ENCODE measurements at places on chromosomes 1 and 21.
A peak's percentile ranks its signal among the peaks of the same experiment; 100 is the strongest.

GRCh38 chr1:225371366-225372010, 56.4 kb downstream of the LBR start:
- no peak for DNase-seq

GRCh38 chr1:200359610-200360163, 50.1 kb downstream of the ZNF281 start:
- no peak for DNase-seq

- DNase-seq, result no peak
Measured at GRCh38 chr1:209156991-209157390, 426.5 kb upstream of the CAMK1G start.

GRCh38 chr1:176638713-176639526, 175.9 kb downstream of the PAPPA2 start:
- DNase-seq, result no peak

- DNase-seq, result no peak
Measured at GRCh38 chr1:84918726-84919336, 25.8 kb upstream of the LPAR3 start.

DNA sequence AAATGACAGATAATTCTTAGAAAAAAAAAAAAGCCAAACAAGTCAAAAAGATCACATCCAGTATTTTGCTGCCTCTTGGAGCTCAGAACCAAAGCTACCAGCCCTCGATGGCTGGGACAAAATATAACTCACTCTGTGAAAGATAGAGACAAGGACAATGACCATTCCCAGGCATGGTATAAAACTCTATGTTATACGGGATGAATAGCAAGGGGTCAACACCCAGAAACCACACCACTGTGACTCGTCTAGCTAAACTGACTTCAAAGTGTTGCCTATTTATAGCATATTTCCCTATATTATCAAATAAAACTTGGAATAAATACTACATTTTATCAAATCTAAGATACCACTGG, 10.1 kb downstream of the TMEM63A start:
- no peak for DNase-seq

DNA sequence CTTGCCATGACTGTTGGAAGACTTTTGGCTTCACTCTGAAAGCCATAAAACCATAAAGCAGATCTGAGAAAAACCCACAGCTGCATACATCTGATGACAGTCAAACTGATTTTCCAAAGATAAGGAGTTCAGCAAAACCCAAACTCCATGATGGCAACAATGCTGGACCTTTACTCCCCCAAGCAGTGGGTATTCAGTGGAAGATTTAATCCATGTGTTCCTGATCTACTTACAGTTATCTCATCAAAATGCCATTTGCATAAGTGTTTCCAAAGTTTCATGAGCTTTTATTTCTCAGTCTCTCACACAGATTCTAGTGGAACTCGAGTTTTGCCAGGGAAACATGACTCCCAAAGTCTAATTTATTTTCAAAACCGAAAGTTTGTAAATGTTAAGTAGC, 184.9 kb downstream of the ZC3H11B start:
- no peak for DNase-seq

DNA sequence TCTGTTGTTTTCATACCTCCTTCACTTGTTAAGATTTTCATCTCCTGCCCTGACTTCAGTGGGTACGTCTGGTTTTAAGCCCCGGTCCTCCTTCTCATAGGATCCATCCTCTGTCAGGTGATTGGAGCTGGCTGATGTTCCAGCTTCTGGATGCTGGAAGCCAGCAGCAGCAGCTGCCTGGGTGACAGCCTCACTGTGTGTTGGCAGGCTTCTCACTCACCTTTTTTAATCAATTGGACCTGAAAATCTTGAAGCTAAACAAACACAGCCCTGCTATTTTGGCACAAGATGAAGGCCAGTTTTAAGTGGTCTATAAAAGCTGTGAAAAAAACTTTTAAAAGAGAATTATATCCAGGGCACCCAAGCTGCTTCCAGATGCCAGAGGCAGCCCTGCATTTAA, 181.0 kb downstream of the DISC1 start:
- no peak for DNase-seq

DNA sequence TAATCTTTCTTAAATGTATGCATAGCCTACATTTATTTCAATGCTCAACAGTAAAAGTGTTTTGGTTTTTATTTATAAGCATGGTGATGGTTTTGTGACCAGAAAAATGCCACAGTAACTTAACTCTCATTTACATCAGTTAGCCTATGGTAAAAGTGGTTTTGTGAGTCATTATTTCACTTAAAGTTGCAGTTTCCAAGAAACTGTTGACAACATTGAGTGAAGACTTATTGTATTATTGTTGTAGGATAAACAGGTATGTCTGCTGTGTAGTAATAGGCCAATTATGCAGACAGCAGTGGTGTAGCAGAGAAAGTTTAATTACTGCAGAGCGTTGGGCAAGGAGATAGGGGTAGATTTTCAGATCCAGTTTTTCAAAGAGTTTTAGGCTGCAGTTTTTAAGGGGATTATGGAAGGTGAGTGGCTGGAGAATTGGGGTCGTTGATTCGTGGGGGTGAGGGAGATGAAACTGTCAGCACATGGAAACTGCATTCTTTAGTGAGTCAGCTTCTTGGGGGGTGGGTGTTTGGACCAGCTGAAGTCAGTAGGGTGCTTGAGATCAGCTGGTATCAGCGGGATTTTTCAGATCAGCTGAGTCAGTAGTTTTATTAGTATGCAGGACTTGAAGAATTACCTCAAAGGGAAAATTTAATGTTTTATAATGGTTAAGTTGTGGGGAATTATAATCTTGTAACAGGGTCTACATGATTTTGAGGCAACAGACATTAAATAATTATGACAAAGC, 168.7 kb upstream of the FMN2 start:
- no peak for DNase-seq

DNA sequence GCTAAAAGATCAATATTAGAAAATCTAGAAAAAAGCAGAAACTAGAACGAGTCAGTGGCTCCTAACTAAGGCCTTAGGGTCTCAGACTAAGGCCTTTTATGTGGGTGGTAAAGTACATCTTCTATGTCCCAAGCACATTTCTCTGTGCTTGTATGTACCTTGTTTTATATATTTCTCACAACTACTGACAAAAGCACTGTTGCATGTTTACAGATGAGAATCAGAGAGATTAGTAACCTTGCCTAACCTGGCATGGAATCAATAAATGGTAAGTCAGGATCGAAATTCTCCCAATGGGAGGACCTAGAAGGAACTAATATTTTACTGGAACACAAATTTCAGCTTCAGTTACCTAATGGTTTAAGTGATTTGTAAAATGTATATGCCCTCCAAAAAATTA, 160.9 kb downstream of the FGGY start:
- DNase-seq, result no peak

DNA sequence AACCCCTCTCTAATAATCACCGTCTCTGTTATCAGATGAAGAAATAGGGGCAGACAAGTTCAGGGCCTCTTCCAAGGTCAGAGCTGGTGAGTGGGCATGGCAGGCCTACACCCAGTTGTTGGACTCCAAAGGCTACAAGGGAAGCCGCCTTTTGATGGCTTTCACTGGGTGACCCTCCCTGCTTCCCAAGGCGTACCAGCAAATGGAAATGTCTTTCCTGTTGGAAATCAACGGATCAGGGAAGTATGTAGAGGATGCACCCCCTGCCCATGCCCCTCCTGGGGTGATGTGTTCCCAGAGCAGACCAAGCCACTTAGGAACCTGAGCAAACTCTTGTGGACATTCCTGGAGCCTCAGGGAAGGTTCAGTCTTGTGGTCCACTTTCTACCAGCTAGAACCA, 47.4 kb downstream of the LGR6 start:
- DNase-seq, result no peak

GRCh38 chr1:66291531-66291864, 242.5 kb upstream of the SGIP1 start:
- no peak for DNase-seq

- DNase-seq, result peak; percentile 72
Measured at GRCh38 chr1:227766015-227766634, 30.9 kb downstream of the SNAP47 start.

DNA sequence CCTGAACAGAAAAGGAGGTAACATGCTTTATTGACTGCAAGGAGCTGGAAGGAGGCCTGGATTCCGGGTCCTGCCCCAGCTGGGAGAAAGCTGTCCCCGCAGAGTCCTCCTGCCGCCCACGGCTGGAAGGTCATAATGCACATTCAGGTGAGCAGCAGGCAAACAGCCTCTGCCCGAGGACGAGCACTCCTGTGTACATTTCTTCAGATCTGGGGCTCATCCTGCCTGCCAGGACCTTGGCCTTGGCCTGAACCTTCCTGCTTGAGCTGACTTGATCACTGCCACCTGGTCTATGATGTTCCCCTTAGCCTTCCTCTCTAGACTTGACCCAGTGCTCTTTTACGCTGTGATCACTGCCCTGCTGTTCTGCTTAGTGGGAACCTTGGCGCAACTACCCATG, 17.9 kb upstream of the ZNF436 start:
- no peak for DNase-seq

- no peak for DNase-seq
Measured at GRCh38 chr1:70979881-70980280, 67.7 kb downstream of the PTGER3 start.

DNA sequence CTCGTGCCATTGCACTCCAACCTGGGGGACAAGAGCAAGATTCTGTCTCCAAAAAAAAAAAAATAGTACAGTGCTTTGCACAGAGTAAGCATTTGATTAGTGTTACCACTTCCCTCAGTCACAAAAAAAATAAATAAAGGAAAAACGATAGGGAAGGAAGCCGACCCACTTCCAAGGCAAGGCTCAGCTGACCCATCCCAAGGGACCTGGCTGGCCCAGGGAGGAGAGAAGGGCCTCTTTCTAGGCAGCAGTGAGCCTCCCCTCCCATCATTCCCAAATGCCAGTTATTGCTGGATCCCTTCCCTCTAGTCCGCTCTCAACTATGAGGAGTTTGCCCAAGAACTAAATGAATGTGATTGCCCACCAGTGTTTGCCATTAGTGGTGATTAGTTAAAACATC, 77.8 kb downstream of the TMEM53 start:
- no peak for DNase-seq

- no peak for DNase-seq
Measured at GRCh38 chr1:110765640-110766335, 91.0 kb upstream of the KCNA3 start.

- DNase-seq, result no peak
Measured at GRCh38 chr1:8381618-8382017, 63.7 kb downstream of the SLC45A1 start.

DNA sequence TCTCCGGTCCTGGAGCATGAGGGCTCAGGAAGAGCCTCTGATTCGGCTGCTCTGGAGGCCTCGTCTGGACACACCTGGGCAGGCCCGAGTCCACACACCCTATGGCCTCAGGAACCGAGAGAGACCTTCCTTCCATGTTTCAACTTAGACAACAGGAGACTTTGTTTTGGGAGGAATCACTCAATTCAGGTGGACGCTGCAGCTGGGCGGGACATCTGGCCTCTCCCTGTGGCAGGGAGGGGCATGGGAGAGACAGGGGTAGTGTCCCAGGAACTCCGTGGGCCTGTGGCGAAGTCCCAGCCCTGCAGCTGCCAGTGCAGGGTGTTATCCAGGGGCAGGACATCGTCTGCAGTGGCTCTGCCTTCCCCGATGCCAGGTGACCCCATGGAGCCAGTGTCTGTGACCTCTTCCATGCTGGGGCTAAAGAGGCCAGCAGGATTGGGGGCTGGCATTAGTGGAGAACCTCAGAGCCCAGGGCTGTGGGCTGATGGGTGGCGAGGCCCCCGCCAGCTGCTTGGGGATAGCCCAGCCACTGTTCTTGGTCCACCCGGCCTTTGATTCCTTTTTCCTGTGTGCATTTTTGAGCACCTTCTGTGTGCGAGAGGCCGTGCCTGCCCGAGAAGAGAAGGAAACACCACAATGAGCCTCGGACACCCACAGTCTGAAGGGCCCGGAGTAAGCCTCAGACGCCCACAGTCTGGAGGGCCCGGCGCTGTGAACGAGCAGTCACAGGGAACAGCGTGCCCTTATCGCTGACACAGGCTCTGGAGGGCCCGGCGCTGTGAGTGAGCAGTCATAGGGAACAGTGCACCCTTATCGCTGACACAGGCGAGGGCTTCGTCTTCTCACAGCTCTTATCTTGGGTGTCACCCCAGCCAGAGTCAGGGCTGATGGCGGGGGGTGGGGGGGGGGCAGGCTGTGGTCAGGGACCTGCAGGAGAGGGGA, 6.2 kb downstream of the COL18A1 start:
- no peak for DNase-seq

- DNase-seq, result no peak
Measured at GRCh38 chr1:111814305-111814628, 58.6 kb downstream of the DDX20 start.

DNA sequence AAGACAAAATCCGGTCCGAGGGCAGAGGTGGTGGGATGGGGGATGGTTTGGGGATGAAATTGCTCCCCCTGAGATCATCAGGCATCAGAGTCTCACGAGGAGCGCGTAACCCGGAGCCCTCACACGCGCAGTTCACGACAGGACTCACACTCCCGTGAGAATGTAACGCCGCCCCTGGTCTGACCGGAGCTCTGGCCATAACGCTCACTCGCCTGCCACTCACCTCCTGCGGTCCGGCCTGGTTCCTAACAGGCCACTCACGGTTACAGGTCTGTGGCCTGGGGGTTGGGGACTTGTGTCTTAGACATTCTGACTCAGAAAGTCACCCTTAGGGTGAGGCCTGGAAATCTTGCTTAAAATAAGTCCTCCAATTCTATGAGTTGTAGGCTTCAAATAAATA, 19.8 kb downstream of the MAP1LC3C start:
- DNase-seq, result no peak

DNA sequence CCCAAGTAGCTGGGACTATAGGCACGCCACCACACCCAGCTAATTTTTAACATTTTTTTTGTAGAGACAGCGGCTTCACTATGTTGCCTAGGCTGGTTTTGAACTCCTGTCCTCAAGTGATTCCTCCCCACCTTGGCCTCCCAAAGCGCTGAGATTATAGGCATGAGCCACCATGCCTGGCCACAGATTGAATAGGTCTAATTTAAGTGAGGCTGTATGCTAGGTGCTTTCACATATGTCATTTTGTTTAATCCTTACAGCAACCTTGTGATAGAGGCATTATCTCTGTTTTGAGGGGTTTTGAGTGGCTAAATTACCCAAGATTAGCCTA, 7.2 kb downstream of the INTS3 start:
- no peak for DNase-seq

DNA sequence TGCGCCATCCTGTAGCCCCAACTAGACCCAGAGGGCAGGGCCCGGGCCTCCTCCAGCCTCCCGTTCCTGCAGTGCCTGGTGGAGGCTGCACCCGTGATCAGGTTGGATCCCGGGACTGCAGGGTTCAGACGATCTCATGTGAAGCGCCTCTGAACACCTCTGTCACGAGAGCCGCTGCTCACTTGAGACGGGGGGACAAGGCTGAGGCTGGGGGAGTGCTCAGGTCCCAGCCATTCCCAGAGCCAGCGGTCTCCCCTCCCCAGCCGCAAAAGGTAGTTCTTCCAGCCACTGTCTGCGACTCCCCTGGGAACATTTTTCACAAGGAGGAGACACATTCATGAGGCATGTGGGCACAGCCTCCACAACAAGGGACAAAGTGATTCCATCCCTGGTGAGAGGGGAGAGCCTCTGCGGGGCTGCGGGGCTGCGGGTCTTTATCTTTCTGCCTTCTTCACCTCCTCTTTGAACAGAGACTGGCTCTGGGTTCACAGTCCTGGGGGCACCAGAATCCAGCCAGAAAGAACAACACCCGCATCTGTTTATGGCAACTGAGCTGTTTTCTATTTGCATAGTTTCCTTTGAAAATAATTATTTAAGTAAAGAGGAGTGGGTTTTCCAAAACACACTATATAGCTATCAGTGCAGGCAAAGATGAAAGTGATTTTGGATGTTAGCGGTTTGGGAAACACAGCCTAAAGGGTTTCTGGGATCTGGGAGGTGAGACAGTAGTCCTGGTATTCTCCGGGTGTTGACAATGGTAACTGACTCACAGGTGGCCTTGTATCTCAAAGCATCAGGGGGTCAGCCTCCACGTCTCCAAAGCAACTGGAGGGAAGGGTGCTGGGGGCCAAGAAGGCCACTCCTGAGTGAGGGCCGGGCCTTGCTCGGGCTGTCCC, 13.0 kb upstream of the LDLRAP1 start:
- DNase-seq, result no peak
